ENCODE measurements at places on chromosomes 12 and 14.

- no peak for DNase-seq
Measured at GRCh38 chr14:99520571-99521081, 39.4 kb downstream of the CCNK start.

DNA sequence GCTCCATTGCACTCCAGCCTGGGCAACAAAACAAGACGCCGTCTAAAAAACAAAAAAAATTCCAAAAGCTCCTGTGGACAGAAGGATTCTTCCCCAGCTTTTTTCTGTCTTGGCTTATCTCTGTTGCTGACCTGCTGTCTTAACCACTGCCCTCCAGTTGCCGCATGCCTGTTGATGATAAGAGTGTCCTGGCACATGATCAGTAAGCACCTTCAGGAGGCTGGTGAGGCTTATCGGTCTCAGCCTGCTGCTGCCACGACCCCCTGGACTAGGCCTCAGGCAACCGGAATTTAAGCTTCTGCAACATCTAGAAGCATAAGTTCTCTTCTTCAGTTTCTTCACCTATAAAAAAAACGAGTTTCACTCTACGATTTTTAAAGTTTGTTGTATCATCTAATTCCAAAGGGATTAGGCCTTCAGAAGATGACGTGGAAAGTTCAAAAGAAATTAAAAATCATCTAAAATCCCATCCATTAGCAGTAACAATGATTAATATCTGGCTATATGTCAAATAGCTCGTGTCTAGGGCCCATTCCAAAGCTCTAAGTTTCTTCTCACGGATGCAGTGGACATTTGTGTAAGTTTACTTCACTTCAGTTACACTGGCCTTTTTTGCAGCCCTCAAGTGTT is 46.4 kb downstream of the RESF1 start:
- no peak for DNase-seq

- DNase-seq, result no peak
Measured at GRCh38 chr12:65953631-65954030, 129.3 kb downstream of the HMGA2 start.

DNA sequence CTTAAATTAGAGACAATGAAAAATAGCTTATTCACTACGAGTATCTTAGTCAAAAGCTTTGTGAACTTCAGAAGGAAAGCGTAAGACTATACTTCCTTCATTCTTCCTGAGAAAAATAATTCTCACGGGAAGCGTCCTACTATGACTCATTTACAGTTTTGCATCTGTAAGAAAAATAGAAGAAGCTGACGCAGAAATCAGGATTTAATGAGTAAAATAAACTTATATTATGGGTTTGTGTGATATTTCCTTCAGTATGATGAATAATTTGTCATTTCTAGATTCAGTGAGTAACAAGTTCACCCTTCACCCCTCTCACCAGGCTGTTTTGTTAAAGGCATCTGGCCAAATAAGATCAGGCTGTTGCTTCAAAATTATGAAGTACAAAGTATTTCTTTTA is 17.8 kb upstream of the PDE3A start:
- DNase-seq, result no peak

- no peak for DNase-seq
Measured at GRCh38 chr12:45232756-45233372, 17.0 kb downstream of the ANO6 start.

DNA sequence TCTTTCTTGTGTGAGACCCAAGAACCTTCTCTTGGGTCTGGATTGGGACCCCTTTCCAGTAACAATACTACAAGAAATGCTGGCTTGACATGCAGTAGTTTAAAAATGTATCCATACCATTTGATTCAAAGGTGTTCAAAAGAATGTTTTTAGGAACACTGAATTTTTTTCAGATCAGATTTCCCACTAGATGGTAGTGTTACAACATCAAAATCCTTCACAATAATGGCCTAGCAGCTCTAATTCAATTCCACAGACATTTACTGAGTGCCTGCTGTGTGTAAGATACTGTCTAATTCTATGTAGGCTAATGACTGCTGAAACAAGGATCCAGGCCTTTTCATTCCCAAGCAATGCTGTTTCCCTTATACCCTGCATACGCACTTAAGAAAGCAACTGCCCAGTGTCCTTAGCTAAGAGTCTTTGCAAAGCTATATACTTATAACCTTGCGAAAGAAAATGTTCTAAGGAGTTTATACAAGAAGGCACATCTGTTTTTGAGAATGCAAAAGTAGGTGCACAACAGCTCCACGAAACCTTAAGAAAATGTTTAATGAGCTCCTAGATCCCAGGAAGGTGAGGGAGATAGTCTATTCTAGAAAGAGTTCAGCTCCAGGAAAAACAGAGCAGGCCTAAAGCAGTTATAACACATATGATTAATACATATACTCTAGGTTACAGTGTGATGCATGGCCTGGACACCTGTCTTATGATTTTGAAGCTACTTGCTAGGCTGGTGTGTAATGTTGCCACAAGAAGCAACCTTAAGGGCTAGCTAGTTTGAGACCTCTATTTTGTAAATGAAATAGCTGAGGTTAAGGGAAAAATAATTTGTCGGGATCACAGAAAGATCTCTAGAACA is 50.9 kb upstream of the PKP2 start:
- no peak for DNase-seq

- DNase-seq, result no peak
Measured at GRCh38 chr12:109740694-109741245, 27.1 kb downstream of the FAM222A start.

Data from omental fat pad (tissue), 4 donors.